Stimulated activated CD8-positive, alpha-beta memory T cell treated with anti-CD3 and anti-CD28 coated beads, Interleukin-12 subunit alpha, Interleukin-12 subunit beta, amount 100 ng/mL, for 4 hours (primary cell): ENCODE measurements at places on chromosomes 13 and 19.

DNA sequence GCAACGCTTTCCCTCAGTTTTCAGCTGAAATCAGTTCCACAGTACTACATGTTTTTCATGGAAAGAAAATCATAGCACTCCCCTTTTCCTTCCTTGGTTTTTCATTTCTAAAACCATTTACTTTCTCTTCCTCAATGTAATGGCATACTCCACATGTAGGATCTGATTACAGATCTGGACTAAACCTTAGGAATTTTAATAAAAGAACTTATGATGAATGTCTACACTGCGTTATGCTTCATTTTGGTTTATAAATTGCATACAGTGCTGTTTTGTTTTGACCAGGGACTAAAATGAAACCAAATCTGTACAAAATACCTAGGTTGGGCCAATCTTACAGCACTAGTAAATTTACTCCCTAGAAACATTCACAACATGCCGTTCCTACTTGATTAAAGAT, 589.9 kb downstream of the TBC1D4 start:
- DNase-seq, result no peak

- no peak for DNase-seq
Observed at GRCh38 chr13:38871275-38871674, 119.4 kb downstream of the STOML3 start.

DNA sequence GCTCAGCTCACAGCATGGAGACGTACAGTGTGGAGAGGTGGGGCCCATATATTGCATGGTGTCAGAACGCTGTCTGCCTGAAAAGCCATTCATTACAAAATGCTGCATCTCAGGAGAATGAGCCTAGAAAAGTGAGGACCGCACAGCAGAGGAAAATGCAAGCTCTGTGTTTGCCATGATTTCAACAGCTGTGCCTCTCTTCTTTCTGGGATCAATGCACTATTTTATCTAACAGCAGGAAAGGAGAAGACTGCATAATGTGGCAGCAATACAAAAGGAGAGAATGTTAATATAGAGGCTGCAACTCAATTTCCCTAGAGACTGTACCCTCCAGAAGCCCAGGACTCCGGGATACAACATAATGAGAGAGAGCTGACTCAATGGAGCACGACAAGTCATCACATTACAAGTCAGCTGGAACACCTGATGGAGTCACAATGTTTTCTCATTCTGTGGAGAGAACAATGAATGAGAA, 368.0 kb downstream of the FGF14 start:
- DNase-seq, result no peak

DNA sequence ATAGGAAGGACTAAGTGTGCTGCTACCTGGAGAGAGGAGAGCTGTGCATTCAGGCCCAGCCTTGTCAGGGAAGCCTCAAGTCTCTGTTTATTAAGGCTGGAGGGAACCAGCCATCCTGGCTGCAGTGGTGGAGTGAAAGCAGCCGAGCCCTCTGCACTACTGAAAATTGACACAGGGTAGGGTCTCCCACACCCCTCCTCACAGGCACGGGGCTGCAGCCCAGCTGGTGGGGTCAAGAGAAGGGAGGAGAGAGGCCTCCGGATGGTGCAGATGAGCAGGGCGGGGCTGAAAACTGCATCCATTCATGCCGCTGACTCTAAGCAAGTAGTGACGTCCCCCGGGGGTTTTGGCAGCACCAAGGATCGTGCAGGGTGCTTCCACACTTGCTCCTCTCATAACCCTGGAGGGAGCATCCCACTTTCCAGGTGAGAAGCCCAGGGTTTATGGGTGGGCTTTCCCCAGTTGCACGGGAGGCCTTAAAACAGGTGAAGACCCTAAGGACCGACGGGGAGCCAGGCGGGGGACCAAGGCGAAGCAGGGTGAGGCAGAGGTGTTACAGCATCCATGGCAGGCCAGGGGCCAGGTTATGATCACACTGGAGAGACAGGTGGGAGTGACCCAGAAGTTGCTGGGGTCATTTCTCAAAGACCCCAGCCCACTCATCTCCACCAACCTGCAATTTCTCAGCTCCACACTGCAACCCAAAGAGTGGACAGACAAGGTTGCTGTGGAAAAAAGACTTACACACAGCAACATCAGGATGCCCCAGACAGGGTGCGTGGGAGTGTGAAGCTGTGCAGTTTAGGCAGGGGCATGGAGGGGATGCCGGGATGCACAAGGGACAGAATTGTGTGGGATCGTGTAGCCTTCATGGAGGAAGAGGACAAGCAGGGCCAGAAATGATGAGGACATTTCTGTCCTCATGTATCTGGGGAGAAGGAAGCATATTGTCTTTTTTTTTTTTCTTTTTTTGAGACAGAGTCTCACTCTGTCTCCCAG, 36.8 kb downstream of the VSTM2B start:
- DNase-seq, result no peak

GRCh38 chr13:89082623-89083022, 1411.5 kb downstream of the SLITRK5 start:
- no peak for DNase-seq

GRCh38 chr19:1683869-1684572, 31.6 kb upstream of the TCF3 start:
- no peak for DNase-seq

DNA sequence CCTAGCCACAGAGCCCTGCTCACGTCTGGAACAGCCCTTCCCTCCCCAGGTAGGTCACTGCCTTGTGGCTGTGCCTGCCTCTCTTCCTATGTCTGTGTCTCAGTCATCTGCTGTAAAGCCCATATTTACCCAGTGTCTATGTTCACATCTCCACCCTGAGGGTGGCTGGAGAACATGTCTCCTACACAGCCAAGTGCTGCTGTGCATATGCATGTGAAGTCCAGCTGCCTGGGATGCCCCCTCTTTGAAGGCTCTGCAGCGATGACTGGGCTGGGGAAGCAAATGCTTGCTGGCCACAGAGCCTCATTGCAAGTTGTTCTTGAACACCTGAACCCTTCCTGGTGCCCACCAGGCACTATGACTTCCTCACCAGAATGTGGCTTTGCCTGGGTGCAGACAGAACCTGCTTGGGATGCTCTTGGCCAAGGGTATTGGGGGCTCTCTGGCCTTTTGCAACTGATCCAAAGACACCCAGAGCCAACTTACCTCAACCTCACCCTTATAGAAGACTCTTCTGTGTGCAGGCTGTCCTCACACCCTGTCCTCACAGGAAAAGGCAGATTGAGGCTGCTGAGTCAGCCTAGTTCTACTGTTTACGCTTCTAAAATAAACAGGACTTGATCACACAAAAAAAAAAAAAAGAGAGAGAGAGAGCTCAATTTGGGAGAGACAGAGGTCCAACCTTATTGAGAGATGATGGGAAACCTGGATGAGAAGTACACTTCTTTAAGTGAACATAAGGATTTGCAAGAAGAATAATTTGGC, 26.5 kb downstream of the MRPL57 start:
- no peak for DNase-seq
